Hippocampal formation (tissue), 2 donors: ENCODE measurements at places on chromosomes 3 and 15.

DNA sequence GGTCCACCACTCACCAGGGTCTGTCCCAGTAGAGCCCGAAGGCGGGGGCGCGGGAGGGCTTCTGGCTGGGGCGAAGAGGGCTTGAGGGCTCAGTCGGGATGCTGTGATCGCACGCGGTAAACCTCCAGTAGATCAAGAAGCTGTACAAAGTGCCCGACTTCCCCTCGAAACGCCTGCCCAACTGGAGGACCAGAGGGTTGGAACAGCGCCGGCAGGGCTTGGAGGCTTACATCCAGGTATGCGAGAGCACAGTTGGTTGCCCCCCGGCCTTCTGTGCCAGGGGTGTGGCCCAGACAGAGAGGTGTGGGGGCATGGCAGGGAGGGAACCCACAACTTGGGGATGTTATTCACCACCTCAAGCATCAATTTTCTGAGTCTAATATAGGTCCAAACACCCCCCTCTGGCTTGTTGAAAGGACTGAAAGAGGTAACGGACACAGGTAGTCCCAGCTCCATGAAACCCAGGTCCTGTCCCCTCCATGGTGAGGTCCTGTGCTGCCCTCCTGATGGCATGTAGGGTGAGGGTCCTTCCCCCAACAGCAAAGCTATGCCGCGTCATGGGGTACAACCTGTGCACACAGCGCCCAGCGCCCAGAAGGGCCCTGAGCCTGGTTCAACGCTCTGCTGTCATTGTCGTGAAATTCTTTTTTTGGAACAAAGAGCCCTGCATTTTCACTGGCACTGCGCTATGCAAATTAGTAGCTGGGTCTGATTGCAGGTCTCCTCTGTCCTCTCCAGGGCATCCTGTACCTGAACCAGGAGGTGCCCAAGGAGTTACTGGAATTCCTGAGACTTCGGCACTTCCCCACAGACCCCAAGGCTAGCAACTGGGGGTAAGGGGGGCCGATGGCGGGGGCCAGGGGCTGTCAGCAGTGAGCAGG, 1.2 kb downstream of the SNX22 start:
- peak; percentile 34 for DNase-seq

GRCh38 chr15:66743703-66744536, 41.9 kb downstream of the SMAD6 start:
- no peak for DNase-seq

GRCh38 chr3:47404955-47405790, 24.4 kb downstream of the PTPN23 start:
- peak; percentile 69 for DNase-seq

DNA sequence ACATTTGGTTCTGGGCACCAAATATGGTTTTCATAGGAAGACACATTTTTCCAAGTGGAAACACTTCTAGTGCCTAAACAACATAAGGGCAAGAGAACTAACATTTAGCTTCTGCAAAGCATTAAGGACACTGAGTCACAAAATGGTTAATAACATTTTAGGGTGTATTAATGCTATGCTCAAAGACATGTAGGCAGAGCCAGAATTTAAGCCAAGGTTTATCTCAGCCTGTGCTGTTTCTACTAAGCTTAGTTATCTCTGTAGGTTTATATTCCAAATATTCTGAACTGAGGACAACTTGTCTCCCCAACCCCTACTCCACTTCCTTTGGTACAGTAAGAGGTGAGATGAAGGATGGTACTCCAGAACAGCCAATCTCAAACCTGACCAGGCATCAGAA, 54.1 kb upstream of the AKAP13 start:
- no peak for DNase-seq

DNA sequence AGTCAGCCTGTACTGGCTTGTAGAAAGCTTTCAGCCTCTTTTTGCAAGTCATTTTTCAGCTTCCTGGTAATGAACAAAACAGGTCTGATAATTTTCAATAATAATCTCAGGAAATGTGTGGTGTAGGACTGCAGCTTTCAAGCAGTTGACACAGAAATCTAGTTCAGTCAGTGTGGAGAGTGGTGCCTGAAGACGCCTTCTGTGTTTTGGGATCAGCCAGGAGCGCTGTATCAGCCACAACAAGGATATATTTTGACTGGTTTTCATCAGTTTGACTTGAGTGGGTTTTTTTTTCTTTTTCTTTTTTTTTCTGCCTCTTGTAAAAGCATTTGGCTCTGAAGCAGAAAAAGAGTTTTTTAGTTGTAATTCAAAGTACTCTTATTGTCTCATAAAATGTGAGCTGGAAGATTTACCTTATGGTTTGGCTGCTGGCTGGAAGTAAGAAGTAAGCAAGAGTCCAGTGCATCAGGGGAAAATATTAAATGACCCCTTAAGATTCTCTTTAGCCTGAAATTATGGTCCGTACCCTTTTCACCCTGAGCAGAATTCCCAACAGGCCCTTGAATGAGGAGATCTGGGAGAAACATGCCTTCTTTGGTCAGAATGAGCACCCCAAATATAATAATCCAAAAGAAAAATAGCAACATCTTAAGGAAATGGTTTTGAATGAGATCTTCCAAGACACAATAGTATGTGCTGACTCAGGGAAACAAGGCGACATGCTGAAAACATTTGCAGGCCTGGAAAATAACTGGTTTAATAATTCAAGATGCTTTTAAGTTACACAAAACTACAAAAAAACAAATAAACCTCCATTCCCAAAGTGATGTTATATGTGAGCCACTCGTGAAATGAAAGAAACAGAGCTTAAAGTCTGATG, 332.7 kb upstream of the ADAMTS9 start:
- DNase-seq: no peak

DNA sequence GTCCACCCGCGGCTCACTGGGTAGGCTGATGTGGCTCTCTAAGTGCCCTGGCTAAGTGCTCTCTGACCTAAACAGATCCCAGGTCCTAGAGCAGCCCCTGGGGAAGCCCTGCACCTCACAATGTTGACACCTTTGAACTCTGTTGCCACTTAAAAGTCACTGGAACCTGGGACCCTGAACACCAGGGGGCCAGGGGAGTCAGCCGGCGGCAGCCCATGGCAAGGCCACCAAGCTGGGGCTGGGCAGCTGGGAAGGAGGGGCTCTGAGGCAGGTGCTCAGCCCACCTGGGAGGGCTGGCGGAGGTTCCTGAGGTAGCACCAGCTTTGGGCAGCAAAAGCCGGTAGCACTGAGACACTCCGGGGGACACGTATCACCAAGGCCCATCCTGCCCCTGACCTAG, 129.0 kb downstream of the CHSY1 start:
- DNase-seq: no peak

GRCh38 chr3:19348941-19349564, 200.7 kb downstream of the KCNH8 start:
- peak; percentile 14 for DNase-seq

DNA sequence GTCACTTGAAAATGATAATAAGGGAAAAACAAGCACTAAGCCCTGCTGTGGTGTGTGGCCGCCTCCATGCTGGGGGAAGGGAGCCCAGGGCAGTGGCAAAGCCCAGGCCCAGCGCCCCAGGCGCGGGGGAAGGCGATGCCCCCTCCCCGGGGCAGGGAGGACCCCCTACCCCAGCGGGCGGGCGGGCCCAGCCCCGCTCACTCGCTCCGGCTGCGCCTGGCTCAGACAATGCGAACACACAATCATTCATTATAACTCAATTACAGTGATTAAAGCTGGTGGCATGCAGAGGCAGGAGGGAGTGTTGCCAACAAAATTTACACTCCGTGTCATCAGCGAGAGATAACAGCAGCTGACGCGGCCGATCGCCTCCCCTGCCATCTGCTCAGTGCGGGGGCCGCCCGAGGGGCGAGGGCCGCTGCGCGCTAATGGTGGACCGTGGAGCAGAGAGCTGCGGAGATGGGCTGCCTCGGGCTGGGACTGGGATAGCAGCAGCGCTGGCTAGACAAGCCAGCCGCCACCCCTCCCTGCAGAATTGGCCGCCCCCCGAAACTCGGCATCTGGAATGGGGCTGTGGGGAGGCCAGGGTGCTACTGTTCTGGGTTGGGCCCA, 64.1 kb downstream of the TLE3 start:
- DNase-seq: no peak

DNA sequence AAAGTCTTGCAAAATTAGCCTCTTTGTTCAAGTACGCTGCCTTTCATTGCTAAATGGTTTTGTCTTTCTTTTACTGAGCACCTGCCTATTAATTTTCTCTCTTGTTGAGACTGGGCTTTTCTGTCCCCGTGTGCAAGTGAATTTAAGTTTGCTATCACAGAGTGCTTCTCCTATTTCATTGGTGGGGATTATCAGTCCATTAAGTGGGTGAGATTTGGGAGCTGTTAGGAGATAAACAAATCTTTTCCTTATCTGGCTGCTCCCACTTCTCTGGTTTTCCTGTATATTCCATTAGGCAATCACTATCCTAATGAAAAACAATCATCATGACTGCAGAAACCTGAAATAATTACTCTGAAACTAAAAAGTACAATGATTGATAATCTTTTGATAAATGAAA, 254.2 kb downstream of the NR1D2 start:
- no peak for DNase-seq

DNA sequence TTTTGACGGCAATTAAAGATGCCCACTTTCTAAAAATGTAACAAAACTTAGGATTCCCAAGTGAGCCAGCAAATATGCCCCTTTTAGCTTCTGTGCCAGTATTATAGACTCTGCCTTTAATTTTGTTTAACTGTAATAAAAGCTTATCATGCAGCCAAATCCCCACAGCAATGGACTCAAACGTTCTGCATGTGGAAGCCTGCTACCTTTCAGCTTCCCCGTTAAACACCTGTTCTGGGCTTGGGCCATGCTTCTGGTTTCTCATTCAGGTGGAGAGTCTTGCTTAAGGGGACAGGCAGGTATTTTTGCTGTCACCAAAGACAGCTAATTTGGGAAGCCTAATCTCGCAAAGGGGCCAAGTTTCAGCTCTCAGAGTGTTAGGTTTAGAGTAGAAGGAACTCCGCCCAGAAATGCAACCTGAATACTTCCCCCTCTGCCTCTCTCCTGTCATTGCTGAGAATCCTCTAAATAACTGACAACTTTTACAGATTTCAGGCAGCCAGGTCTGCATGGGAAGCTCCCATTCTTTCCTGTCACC, 399.4 kb upstream of the ATP11B start:
- no peak for DNase-seq

- no peak for DNase-seq
Observed at GRCh38 chr3:15271785-15272381, 60.5 kb downstream of the SH3BP5 start.

GRCh38 chr3:55690177-55690576, 203.1 kb upstream of the WNT5A start:
- no peak for DNase-seq

DNA sequence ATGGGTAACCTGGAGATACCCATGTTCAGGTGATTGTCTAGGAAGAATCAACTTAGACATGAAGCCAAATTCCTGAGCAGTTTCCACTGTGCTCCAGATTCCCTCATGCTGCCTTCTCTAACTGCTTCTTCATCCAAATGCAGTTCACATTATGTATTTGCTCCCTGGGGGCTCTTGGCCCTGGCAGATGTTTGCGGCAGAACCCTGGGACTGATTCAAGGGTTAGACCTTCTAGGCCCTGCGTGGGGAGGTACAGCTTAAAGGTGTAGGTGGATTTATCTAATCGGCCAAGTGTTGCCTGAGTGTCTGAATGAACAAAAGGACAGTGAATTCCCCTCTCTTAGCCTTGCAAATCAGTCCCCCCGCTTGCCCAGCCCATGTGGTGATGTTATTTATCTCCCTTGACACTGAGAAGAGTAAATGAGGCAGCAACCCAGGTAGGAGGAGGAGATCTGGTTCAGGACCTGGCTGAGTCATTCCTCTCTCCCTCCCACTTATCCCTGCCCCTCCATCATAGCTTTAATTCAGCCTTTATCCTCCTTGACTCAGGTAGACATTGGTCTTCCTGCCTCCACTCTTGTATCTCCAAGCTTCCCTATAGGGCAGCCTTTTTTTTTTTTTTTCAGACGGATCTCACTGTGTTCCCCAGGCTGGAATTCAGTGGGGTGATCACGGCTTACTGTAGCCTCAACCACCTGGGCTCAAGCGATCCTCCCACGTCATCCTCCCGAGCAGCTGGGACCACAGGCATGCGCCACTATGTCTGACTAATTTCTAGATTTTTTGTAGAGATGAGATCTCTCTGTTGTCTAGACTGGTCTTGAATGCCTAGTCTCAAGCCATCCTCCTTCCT, 54.8 kb downstream of the MAGEF1 start:
- DNase-seq: no peak

DNA sequence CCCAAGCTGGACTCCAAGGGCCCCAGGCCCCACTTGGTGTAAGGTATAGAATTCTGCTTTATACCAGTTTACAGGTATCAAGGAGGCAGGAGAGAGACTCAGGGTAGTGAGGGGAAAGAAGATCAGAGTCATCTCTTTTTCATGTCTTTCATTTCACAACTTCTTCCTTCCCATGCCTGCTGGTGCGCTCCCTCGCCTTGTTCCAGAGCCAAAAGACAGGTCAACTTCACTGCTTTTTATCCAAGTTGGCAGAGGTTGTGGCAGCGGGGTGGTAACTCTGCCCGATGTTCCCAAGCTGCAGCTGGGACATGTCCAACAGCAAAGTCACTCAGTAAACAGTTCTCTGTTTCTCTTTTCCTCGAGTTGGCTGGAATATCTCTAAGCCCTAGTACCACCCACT, 86.3 kb upstream of the TCF12 start:
- DNase-seq: peak; percentile 56

GRCh38 chr3:119468041-119468440, 722 bp upstream of the POGLUT1 start:
- DNase-seq: no peak

- DNase-seq: no peak
Observed at GRCh38 chr3:65995030-65995429, 43.7 kb downstream of the MAGI1 start.

DNA sequence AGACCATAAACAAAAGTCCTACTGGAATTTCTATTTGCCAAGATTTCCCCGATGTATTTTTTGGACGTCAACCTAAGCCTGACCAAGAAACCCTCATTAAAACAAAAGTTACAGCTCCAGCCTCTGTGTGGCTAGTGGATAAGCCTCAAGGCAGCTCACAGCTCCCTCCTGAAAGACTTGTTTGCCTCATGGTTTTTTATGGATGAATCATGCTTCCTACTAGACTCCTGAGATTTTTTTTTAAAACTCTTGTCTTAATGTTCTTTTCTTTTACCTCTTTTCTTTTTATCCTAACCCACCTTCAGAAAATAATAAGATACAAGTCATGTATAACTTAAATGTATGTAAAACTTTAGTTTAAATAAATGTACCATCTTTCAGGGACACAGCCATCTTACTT, 52.4 kb downstream of the SUCNR1 start:
- no peak for DNase-seq
